ENCODE measurements at places on chromosomes 5 and 9.

- no peak for DNase-seq
Observed at GRCh38 chr9:108724652-108725051, 131.1 kb downstream of the ACTL7B start.

GRCh38 chr5:73701566-73701965 is 75.6 kb downstream of the ARHGEF28 start:
- no peak for DNase-seq

- no peak for DNase-seq
Observed at GRCh38 chr9:101063192-101063591, 34.7 kb downstream of the PLPPR1 start.

DNA sequence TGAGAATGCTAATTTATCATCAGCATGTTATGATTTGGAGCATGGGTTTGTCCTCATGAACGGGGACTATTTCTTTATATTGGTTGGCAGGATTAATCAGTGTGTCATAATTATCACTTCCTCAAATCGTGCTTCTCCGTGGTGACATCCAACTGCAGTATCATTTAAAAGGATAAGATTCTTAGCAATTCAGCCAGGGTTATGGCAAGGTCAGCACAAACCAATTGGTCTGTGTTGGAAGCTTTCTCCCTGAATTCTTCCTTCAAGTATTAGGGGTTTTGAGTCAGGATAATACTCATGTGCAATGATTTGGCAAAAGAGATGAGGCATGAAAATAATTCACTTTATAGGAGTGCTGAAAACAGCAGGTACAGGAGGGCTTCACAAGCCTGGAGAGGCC is 5.5 kb upstream of the CAMLG start:
- no peak for DNase-seq

DNA sequence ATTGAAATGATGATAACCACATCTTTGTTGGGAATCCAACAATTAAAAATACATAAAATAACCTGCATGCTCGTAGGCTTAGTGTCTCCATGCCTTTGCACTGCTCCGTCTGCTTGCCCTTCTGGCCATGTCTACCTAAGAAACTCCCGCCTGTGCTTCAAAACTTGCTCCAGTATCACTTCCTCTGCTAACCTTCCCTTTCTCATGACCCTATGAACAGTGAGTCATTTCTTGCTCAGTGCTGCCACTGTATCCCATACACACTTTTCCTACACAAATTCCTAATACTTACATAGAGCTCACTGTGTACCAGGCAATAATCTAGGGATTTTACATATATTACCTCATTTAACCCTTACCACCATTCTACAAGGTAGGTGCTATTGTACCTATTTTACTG is 33.5 kb downstream of the TMEM245 start:
- DNase-seq, result no peak

DNA sequence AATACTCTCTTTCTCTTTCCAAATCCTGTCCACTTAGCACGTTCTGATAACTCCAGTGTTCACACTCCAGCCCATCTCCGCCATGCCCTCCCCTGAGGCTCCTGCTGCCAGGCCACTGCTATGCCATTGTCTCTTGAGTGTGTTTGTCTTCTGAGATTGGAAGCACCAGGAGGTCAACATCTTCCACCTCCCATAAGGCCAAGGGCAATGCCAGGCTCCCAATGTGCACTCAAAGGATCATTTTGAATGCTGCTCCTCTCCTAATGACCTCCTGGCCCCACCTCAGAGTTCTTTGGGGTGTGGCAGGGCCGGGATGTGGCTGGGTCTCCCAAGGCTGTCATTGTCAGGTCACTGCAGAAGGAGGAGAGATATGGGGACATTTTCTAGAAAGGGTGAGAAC is 19.5 kb downstream of the IGIP start:
- no peak for DNase-seq

DNA sequence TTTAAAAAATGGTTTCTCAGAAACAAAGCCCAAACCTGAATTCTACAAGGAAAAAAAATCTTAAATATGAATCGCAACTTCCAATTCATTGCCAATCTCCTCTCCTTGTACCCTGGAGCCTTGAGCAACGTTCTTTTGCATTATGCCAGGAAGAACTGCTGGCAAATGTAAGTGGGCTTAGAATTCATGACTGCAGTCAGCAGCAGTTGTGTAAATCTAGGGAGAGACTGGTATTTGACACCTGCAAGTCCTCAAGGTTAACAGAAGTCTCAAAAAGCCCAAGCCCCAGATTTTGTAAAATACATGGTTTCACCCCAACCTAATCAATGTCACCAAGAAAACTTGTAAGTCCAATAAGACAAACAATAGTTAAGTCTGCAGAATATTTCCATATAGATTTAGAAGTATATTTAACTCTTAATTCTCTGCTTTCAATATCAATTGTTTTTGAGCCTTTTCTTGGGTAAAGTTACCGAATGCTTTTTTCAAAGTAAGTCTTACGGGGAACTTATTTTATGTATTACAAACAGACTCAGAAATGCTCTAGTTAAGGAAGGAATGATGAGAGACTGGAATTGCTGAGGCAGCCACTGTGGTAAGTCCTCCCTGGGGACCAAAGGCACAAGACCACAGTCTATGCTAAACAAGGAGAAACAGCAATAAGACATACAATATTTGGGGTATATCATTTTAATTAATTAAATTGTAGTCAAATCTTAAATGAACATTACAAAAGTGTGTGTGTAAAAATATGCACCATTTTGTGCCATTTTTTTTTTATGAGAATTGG is 31.3 kb downstream of the ELL2 start:
- DNase-seq, result no peak

DNA sequence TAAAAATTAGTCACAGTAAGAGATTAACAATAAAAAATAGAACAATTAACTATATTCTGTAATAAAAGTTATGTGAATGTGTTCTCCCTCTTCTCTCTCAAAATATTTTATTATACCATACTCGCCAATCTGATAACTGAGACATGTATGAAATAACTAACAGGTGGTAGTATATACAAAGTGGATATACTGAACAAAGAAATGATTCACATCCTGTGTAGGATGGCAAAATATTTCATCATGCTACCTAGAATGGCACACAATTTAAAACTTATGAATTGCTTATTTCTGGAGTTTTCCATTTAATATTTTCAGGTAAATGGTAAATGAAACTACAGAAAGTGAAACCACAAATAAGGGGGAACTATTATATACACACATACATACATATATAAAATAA is 152.5 kb downstream of the RNF180 start:
- no peak for DNase-seq

DNA sequence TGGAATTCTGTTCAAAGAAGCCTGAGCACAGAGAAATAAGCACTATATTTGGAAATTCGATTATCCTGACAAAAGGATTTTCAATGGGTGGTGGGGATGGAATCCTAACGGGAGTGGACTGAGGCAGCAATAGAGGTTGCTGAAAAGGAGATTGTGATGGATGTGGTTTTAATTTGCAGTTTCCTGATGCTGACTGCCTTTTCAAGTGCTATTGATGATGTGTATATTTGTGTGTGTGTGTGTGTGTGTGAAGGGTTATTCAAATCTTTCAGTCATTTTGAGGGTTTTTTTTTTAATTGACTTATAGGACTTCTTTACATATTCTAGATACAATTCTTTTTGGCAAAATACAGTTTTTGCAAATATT is 614.5 kb downstream of the HINT1 start:
- DNase-seq, result no peak

GRCh38 chr9:133098104-133098754 is 22.8 kb downstream of the RALGDS start:
- DNase-seq, result no peak

DNA sequence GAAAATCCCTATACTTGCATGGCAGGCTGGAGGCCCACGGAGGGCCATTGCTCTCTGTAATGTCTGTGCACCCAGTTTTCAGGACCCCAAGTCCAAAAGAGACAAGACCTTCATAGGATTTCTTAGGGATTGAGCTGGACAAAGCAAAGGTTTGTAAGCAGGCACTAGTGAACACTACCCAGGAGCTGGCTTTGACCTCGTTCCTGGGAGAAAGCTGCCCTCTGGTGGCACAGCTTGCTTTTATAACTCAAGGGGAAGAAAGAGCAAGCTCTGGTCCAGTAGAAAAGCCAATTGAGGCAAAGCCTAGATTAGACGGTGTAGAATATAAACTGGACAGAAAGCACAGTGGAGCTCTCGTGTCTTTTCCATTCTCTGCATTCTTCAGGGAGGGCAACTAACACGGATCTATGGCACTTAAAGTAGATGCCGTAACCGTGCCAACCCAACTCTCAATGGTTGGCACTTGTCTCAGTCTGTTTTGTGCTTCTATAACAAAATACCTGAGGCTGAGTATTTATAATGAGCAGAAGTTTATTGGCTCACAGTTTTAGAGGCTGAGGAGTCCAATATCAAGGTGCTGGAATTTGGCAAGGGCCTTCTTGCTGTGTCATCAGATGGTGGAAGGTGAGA is 7.9 kb downstream of the GABRP start:
- DNase-seq, result no peak

DNA sequence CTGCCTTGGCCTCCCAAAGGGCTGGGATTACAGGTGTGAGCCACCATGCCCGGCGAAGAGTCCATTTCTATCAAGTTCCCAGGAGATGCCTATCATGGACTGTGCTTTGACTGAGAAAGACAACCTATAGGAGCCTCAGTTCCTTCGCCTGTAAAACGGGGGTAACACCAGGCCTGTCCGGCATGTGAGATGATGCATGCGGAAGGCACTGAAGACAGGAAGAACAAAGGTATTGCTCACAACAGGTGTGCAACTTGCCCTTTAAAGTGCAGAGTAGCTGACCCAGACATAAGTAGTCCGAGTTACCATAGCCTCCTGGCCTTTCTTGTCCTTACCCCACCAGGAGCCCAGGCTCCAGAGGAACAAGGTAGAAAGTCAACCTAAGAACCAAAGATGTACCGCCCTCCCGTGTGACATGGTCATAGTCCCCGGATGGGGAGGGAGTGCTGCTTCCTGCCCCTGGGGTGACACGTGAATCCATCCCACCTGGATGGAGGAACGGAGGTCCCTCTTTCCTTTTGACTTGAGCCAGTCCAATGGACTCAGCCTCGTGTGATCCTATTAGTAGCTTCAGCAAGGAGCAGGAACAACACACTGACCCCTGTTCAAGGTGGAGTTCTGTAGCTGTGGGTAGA is 60.3 kb downstream of the HSPA4 start:
- no peak for DNase-seq

DNA sequence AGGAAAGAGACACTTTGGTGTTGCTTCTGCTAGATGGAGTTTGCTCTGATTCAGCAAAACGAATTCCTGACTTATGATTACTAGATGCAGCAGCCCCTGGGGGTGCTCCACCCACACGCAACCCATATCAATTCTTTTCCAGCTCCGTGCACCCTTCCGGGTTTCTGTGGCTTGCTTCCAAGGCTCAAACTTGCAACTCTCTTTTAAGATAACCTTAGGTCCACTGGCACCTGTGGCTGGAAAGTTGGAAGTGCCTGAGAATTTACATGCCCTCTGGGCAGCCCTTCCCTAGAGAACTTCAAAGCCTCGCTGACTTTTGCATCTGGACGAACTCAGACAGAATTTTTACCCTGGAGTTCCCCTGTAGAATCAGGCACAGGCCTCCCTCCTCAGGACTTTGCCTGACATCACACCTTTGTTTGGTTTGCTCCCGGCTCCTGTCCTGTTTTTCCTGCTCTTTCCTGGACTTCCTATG is 224.9 kb downstream of the SNX18 start:
- DNase-seq, result no peak

DNA sequence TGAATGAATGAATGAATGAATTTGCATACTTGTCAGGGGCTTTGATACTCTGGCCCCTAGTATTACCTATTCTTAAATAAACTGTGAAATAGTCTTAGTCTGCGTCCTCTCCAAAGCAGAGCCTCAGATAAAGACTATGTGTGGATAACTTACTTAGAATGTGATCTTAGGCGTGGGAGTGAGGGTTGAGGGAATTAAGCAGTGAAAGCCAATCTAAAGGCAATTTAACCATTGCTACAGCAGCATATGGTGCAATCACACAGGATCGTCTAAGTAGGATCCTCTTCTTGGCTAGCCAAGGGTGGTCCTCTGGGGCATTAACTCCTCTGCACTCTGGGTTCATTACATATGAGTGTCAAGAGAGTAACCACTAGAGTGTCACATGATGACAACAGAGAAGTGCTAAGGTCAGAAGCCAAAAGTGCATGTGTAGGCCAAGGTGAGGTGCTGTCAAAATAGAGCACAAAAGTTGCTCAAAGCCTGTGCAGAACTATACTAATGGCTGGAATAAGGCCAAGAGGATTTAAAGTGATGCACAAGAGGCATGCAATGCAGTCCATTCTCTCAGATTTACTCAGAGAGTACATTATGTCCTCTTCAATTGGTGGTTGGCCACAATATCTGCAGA is 274.4 kb upstream of the SEMA6A start:
- no peak for DNase-seq

DNA sequence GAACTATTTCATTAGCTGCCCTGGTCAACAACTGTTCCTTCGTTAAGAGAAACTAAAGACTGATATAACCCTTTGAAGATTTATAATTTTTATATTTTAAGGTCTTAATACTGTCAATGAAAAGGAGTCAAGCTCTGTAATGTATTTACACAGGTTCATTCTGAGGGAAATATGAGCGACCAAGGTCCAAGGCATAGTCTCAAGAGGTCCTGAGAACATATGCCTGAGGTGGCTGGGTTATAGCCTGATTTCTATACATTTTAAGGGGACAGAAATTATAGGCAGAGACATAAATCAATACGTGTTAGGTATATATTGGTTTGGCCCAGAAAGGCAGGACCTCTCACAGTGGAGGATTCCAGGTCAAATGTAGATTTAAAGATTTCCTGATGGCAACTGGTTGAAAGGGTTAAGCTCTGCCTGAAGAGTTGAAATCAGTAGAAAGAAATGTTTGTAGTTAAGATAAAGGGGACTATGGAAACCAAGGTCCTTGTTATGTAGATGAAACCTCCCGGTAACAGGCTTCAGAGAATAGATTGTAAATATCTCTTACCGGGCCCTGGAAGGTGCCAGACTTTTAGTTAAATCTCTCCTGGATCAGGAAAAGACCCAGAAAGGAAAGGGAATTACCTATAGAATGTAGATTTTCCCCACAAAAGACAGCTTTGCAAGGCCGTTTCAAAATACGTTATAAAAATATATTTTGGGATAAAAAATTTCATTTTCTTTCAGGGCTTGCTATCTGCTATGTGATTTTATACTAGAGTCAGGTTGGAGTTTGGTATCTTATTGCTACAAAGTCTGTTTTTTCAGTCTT is 107.3 kb upstream of the PRLR start:
- DNase-seq, result no peak

- no peak for DNase-seq
Observed at GRCh38 chr5:107466233-107466769, 204.4 kb downstream of the EFNA5 start.

- DNase-seq, result no peak
Observed at GRCh38 chr5:160937570-160937969, 85.6 kb upstream of the ATP10B start.

GRCh38 chr9:115369322-115369957 is 251.5 kb upstream of the TNC start:
- DNase-seq, result no peak

DNA sequence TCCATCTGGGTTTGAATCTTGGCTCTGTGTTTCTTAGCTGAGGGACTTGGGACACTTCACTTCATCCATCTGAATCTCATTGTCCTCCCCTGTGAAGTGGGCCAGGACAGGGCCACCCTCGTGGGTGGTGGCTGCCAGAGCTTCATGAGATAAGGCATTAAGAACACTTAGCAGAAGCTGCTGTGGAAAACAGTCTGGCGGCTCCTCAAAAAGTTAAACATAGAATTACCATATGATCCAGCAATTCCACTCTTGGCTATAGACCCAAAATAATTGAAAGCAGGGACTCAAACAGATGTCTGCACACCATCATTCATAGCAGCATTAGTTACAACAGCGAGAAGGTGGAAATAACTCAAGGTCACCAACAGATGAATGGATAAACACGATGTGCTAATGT is 42.4 kb upstream of the GGTA1 start:
- DNase-seq, result no peak

- no peak for DNase-seq
Observed at GRCh38 chr5:59615272-59615671, 278.3 kb downstream of the PDE4D start.
